ENCODE measurements at places on chromosomes 7 and 10.

DNA sequence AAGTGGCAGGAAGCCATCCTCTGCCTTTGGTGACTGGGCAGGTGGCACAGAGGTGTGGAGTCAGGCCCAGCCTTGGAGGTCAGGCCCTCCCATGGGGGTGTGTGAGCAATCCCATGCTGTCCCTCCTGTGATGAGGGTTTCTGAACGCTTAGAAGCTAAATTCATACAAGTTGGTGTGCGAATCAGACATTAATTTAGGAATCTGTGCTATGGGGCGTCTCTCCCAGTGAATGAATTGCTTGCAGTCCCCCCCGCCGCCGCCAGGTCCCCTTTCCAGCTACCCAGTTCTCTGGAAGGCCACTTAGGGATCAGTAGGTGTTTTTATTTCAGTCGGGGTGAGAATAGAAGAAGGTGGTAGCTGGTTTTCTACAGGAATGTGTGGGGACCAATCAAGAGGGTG lies 37.5 kb downstream of the LRRC18 start:
- no peak for DNase-seq

DNA sequence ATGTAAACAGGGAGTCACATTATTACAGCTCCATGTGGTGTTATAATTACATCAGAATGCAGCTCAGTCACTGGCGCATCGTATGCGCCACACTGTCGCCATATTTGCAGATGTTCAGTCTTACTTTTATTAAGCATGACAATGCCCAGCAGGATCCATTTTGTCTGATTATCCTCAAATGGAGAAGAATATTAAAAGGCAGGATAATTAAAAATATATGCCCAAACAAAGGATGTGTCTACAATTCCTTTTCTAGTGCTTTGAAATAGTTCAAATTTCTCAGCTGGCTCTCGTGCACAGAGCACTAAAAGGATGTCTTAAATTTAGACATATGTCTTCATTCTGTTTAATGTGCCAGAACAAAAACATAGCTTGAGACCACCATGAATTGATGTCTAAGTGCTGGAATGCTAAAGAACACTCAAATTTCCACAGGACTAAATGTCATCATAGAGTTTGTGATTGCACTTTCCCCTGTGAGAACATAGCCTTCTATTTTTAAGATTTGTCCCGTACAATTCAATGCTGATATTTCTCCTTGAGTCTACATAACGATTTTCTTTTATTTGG lies 168.0 kb downstream of the DKK1 start:
- DNase-seq, result no peak

DNA sequence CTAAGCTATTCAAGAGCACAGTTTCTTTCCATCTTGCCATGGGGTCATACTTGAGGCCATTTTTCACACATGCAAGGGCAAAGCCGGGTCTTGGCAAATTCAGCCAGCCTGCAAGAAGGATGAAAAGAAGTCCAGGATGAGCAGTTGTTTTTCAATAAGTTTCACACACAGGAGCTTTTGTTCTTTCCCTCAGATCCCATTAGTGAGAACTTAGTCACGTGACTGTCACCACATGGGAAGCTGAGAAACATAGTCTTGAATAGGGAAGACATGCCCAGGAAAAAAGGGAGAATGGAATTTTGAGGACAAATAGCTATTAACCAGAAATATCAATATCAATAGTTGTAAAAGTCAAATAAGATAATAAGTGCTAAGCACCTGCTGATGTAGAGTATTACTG lies 137.7 kb downstream of the AHR start:
- no peak for DNase-seq

- no peak for DNase-seq
These were observed 15.4 kb downstream of the AKR1B1 start for GRCh38 chr7:134443396-134444070.

DNA sequence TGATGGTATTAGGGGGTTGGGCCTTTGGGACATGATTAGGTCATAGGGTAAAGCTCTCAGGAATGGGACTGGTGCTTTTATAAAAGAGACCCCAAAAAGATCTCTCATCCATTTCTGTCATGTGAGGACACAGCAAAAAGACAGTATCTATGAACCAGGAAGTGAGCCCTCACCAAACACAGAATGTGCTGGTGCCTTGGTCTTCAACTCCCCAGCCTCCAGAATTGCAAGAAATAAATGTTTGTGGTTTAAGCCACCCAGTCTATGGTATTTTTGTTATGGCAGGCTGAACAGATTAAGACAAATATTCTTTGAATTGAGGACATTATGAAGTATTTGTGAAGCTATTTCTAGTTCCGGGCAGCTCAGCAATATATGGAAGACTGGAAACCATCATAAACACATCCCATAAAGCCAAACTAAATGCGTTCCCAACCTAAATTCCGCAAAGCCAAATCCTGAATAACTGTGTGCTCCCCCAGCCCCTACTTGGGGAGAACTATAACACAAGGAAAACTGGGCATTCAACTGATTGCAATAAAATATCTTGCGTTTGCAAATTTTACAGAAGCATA lies 153.7 kb downstream of the GALNT17 start:
- no peak for DNase-seq

DNA sequence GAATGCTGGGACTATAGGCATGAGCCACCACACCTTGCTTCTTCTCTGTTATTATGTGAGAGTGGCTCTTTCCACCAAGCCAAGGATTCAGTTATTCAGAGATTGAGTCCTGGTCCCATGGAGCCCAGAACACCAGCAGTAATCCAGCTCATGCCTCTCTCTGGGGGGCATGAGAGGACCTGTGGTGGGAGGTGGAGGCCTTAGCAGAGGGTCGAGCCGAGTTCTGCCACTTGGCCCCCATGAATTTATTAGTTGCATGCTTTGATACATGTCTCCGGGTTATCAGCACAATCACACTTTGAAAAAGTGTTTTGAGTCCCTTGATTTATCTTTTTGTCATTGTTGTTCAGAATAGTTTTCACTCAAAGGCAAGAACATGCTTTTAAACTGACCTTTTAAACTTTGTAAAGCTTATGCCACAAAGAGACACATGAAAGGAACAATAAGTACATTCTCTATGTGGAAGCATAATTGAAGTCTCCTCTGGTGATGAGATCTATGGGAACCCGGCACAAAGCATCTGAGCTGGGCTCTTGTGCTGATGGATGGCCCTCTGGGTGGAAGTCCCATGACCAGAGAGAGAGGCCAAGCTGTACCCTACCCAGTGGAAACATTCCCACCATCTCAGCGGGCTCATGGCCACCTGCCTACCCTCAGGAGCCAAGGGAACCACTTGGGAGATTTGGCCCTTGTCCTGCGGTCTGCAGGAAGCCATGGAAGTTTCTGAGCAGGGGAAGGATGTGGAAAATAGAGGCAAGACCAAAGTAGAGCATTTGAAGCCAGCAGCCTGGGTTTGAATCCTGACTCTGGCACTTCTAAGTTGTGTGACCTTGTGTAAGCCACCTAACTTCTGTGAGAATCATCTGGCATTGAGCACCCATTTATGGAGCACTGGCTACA lies 53.9 kb downstream of the MINDY4 start:
- no peak for DNase-seq

- no peak for DNase-seq
These were observed 452.9 kb upstream of the AKR1E2 start for GRCh38 chr10:4373098-4373497.

GRCh38 chr10:128664729-128665128 lies 538.5 kb upstream of the MKI67 start:
- no peak for DNase-seq

- no peak for DNase-seq
These were observed 252.7 kb upstream of the PTER start for GRCh38 chr10:16184096-16184597.

GRCh38 chr10:30990351-30990750 lies 41.3 kb downstream of the ZNF438 start:
- DNase-seq, result no peak

GRCh38 chr7:4302203-4302905 lies 379.7 kb upstream of the FOXK1 start:
- no peak for DNase-seq

DNA sequence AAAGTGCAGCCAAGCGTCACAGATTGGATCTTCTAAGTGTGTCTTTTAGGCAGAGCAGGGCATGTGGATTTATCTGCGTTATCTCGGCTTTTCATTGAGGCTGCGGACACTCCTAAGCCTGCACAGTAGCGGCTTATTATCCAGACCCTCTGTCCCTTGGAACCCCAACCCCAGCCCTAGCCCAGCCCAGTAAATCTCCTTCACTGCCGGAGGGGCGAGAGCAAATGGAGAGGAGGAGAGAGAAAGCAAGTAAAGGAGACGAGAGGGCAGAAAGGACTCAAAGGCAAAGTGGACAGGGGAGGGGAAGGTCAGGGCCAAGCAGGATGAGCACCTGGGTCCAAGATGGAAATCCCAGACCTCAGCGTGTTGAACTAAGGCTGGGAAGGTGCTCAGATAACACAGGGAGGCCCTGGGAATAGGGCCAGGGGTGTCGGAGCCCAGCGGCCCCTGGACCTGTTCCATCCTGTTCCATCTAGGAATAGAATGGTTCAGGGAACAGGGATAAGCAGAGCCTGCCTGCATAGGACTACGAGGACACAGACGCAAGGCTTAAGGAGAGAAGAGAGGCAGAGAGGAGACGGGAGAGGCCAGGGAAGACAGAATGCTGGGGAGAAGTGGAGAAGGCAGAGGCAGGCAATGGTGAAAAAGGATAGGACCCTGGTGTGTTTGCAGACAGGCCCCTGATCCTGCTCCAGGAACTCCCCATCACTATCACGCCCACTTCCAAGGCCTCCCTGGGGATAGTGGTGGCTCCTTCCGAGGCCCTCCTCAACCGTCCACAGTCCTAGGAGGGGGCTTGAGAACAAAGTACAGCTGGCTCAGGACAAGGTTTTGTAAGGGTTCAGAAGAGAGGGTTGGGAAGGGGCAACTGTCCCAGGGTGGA lies 99.6 kb downstream of the CHST15 start:
- no peak for DNase-seq

DNA sequence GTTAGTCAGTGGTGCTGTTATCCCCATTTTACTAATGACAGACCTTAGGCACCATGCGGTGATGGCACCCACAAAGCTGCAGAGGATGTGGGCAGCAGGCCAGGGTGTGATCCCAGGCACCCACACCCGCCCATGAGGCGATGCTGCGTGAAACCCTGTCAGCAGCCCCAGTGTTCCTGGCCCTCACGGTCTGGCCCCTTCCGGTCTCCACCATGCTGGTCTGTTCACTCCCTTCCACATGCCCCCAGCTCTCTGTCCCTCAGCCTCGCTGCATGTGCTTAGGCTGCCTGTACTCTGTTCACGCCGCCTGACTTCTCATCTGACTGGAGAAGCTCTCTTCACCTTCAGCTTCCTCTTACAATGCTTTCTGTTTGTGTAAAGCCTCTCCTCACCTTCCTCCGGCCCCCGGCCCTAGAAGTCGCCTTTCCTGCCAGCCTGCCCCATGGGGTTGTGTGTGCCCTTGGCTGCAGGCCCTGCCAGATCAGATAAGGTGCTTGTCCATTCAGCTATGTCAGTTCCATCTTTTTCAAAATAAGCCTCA lies 17.6 kb upstream of the ORAI2 start:
- DNase-seq, result no peak

DNA sequence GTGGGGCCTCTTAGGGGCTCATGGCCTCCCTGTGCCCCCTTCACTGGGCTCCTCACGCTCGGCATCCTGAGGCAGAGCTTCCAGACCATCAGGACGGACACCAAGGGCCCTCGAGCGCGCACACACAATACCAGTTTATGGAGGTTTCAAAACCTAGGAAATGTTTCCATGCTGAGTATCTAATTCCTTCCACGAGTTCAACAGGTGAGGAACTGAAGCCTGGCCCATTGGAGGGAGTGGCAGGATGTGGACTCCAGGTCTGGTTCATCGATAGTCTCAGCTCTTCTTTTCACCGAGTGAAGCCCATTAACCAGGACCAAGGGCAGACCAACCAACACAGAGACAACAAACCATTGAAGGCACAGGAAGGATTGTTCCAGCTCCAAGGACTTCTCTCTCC lies 336.7 kb upstream of the SHH start:
- DNase-seq, result no peak

GRCh38 chr7:7183061-7183837 lies 905 bp downstream of the C1GALT1 start:
- no peak for DNase-seq

DNA sequence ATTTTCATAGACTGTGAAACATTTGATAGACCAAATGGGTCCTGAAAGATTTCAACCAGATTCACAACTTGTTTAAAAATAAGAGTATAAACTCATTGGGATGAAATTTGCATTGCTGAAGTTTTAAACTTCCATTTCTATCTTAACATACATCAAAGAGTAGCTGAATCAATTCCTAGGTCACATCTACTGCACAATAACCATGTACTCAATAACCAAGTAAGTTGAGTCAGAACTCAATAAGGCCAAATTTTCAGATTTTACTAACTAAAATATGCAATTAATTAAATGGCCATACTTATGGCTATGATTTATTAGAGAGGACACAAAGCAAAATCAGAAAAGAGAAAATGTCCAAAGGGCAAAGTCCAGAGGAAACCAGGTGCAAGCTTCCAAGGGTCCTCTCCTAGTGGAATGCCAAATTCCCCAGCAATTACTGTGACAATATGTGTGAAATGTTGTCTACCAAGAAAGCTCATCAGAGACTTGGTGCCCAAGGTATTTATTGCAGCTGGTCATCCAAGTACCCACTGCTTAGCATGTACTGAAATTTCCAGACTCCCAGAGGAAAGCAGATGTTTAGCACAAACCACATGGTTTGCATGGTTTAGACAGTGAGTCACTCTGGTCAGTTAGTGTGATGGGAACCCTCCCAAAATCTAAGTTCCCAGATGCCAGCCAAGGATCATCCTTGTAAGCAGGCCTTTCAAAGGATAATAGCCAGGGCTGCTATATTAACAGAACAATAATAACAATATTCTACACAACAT lies 238.9 kb downstream of the IPMK start:
- DNase-seq, result no peak

DNA sequence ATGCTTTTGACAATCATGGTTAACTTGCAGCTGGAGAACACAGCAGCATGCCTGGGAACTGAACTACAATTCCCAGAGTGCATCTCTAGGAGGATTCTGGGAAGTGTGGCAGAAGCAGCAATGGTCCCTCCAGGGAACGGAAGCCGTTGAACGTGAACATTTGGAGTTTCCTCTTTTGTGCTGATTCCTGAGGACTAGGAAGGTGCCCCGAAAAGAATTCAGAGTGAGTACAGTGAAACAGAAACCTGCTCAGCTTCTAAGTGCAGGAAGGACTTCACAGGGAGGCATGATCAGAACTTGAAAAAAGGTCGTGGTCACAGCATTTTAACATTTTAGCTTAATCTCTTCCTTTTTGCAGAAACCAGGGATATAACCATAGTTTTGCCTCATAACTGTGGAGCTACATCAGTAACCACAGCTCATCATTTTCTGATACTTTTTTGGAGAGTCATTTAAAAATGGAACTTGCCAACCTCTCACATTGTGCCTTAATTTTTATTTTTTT lies at the start of gene NUDT13:
TSS of gene NUDT13 (plus strand) at position 111 of the 505 bp plus-strand sequence. CDS start 3,911 bp downstream, outside the sequence.
- no peak for DNase-seq

DNA sequence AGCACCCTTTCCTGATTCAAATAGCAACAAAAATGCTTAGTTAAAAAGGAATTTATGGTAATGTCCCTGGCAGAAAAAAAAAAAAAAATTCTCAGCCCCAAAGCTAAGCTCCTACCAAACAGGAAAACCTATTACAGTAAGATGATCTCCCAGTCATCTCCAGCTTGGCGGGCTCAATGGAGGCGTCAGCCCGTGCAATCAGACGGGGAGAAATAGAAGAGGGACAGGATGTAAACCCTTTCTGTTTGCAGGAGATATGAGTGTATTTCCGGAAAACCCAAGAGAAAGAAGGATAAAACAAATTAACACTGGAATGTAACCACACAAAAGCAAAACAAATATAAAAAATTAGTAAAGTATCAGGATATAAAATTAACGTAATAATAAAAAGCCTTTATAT lies 242.8 kb downstream of the TCERG1L start:
- DNase-seq, result no peak

- DNase-seq, result no peak
These were observed 19.7 kb upstream of the FKBP9 start for GRCh38 chr7:32937344-32938174.
